Spinal cord (tissue), 10 donors: ENCODE measurements at places on chromosomes 1 and 21.

- H3K4me1 ChIP-seq = peaks cover 6% of the 10 kb centered on the region
- no peak overlapping the region for H3K4me3 ChIP-seq
- H3K36me3 ChIP-seq = no peaks in the 10 kb centered on the region
- no peak for DNase-seq
- H3K27ac ChIP-seq = no peak overlapping the region
- no peaks in the 10 kb centered on the region for H3K27me3 ChIP-seq
Measured at GRCh38 chr1:179141592-179142251, 59.9 kb downstream of the TOR3A start.

GRCh38 chr21:43716376-43717165, 2.4 kb upstream of the PDXK start:
- H3K4me3 ChIP-seq = no peak overlapping the region
- DNase-seq = no peak
- H3K27ac ChIP-seq = no peak overlapping the region
- no peaks in the 10 kb centered on the region for H3K27me3 ChIP-seq

DNA sequence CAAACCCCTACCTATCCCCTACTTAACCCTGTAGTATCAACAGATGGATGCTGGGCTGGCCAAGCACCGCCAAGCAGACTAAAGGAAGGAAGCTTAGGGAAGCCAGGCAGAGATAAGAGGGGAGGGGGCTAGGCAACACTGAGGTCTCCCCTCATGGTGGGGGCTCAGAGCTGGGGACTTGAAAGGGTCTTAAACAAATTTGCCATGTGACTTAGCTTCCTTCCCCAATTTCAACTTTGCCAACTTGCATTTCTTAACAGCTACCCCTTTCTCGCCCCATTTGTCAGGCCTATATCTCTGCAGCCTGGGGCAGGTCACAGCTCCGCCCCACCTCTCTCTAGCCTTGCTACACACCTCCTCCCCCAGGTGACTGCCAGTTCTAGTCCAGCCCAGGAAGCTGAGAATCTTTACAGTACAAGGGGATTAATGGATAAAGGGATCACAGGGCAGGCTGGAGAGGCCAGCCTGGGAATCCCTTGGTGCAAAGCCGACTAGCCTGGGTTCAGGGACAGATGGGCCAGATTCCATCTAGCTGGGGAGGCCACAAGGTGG, 3.4 kb downstream of the KIF21B start:
- H3K27me3 ChIP-seq = peaks cover 2% of the 10 kb centered on the region
- H3K4me1 ChIP-seq = peaks cover 89% of the 10 kb centered on the region

GRCh38 chr1:94578856-94579255, 37.3 kb upstream of the F3 start:
- no peaks in the 10 kb centered on the region for H3K4me1 ChIP-seq
- no peak overlapping the region for H3K27ac ChIP-seq
- H3K4me3 ChIP-seq = no peak overlapping the region
- no peaks in the 10 kb centered on the region for H3K27me3 ChIP-seq
- DNase-seq = no peak

DNA sequence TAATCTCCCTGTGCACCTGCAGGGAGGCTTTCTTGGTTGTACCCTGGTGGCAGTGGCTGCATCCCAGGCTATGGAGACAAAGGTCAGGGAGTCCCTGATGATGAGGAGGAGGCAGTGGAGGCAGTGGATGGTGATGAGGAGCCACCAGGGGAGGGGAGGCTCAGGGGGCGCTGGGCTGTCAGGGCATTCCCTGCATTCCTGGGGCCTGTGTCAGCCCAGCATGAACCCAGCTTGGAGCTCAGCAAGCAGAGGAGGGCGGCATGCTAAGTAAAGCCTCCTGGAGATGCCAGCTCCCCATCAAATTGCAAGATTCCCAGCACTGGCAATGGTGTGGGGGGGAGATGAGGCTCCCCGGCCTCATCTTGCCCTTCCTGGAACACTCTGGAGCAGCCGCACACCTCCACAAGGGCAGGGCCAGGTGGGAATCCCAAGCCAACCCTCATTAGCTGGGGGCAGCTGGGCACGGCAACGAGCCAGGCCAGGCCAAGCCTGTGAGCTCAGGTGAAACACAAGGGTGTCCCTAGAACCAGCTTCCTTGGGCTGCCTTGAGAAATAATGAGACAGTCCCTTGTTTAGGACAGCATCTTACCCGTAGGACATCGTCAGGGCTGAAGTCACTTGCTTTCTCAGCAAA, 469.5 kb downstream of the MATN1 start:
- no peak overlapping the region for H3K27ac ChIP-seq
- no peaks in the 10 kb centered on the region for H3K27me3 ChIP-seq
- DNase-seq = no peak
- no peaks in the 10 kb centered on the region for H3K4me1 ChIP-seq
